NCI-H2081 (cell line): ENCODE measurements at places on chromosomes 3 and 15.

GRCh38 chr3:29520764-29521163 is 239.9 kb downstream of the RBMS3 start:
- DNase-seq = no peak

- DNase-seq = no peak
These were observed 228.2 kb downstream of the IGSF11 start for GRCh38 chr3:118806423-118806822.

DNA sequence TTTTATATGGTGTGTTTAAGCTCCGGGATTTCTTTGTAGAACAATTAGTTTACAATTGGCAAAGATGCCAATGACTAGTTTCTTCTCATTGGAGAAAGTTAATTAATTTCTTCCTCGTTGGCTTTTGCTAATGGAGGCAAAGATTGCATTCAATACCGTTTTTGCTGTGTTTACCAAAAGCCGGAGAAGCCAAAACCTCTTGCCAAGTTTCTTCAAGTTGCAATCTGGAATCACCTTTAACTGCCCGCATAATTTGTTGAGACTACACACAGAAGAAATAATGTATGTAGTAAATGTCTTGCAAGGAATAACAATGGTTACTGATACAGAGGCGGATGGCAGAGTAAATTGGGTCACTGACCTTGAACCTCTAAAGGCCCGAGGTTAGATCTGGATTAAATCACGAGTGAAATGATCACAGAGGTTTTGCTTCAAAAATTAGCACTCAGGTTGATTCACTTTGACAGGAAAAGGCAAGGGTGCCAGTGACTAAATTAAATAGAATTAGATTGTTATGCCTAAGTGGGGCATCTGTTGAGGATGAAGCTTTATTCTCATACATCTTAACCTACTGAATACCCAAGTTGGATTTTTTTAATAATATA is 732.1 kb upstream of the NR2F2 start:
- no peak for DNase-seq

DNA sequence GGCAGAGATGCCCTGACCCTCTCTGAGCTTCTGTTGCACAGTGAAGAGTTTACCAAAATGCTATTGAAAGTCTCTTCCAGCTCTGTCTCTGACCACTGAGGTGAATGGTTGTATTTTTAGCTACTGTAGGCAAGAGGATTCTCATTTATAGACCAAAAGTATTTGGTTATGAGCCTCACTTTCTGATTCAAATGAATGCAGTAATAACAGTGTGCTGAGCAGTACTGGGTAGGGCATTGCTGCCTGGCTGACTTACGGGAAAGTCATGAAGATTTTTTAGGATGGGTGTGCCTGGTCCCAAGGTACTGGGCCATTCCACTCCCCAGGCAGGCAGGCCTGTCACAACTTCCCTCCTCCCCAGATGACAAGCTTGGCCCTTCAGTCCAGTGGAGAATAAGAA is 15.5 kb downstream of the PLA1A start:
- no peak for DNase-seq

GRCh38 chr15:88465633-88466224 is 1.5 kb downstream of the MRPL46 start:
- no peak for DNase-seq

DNA sequence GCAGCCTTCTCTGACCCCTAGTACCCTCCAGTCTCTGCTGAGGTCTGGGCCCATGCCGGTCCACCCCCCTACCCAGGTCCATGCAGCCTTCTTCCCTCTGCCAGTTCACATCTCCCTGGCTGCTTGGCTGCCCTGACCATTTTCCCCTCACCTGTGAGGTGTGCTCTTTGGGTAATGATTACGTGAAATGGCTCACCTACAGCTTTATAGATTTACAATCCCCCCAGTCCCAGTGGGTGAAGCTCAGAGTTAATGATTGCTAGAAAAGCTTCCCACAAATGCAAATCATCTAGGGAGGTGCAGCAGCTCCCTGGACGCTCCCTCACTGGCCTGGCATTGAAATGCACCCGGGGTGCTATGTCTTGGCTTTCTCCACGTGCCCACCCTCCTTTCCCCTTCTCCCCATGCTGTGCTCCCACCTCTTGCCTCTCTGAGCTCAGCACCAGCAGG is 18.7 kb downstream of the PAQR5 start:
- DNase-seq = no peak

DNA sequence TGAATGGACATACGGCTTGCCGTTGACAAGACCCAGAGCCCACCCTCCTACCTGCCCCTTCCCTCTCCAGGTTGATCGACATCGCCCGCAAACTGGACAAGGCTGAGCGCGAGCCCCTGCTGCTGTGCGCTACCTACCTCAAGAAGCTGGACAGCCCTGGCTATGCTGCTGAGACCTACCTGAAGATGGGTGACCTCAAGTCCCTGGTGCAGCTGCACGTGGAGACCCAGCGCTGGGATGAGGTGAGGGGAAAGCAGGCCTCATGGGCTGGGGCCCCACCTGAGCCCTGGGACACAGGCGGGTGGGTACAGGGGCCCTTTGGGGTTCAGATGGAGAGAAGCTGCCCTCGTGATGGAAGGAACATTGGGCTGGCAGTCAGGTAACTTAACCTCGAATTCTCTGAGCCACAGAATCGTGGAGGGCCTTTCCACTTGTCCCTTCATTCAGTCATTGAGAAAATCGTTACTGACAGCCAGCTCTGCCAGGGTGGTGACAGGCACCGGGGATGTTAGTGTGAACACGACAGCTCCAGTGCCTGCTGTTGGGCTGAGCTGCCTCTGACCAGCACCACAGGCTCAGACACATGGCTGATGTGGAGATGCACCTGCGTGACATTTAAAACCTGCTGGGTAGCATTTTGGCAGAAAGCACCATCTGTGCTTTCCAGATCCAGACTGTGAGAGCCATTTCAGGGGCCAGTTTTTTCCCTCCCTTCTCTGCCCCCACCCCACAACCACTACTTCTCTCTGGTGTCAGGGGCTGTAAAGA is 25.6 kb upstream of the RHO start:
- peak; percentile 95 for DNase-seq

DNA sequence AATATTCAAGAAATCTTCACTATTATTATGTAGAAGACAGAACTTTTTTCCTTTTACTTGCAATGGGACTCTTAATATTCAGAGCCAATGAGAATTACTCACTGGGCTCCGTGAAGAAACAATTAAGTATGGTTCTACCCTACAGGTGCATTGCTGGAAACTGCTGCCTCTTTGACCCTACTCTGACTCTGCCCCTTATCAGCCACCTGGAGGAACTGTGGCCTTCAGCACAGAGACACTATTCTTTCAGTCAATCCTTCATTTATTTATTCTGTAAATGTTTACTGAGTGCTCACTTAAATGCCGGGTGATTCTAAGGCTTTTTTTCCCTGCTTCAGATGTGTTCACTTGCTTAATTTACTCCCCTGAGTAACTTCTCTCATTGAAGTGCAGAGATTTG is 163.2 kb downstream of the SYNPR start:
- DNase-seq = no peak

- DNase-seq = no peak
These were observed 8.8 kb downstream of the STOML1 start for GRCh38 chr15:73983211-73983727.

DNA sequence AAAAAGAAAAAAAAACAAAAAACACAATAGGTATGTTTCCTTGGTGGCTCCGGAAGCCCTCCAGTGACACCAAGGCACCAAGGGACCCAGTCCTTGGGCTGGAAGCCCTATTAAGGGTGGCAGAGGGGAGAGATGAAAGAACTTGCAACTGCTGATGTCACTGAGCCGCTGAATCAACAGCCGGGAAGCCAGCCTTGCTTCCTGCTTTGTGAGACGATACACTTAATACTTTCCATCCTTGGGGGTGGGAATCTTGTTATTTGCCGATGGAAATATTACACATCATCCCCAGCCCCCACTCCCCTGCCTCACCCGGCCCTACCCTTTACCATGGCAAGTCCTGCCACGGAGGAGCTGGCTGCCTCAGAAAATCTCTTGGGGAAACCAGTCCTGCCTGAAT is 5.6 kb upstream of the ISLR2 start:
- no peak for DNase-seq

DNA sequence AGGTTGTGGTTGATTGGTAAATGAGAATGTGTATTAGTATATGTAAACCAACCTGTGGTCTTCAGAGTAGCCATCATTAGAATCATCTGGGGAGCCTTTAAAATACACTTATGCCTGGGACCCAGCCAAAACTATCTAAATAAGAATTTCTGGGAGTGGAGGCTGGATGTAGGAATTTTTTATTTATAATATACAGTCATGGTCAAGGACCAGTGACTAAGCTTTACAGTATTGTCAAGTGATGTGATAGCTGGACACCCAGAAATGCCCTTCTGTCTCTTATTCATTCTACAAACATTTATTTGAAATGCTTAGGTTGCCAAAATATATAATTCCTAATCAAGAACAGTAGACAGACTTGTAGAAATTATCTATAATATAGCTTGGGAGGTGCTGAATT is 132.2 kb downstream of the MBNL1 start:
- DNase-seq = no peak

- no peak for DNase-seq
These were observed 538.5 kb upstream of the NECTIN3 start for GRCh38 chr3:110533089-110533488.

DNA sequence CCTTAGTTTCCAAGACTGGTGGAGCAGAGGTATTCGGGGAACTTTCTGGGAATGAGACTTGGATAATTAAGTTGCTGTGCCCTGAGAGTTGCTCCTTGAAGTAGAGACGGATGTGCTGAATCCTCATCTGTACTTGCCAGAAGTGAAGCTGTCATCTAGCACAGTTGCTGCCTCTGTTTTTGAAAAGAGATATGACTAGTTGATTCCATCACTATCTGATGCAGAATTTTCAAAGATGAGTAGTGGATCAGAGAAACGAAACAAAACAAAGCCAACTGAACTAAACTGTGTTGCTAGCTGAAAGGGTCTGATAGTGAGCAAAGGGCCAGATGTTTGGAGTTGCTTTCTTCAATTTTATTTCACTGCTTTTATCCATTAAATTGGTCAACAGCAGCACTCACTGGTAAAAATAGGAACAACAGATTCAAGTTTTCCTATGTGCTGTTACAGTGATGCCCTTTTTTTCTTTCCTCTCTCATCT is 52.7 kb downstream of the MITF start:
- DNase-seq = no peak
